Stimulated activated CD4-positive, alpha-beta T cell treated with anti-CD3 and anti-CD28 coated beads, Interleukin-1b, Interleukin-23, amount 100 ng/mL, for 24 hours (primary cell): ENCODE measurements at places on chromosomes 2 and 18.

- DNase-seq: no peak
These were observed 20.5 kb downstream of the PDIA6 start for GRCh38 chr2:10792001-10792634.

- DNase-seq: no peak
These were observed 73.8 kb downstream of the TANC1 start for GRCh38 chr2:159042115-159042850.

GRCh38 chr2:69685321-69686048 is 41.9 kb upstream of the AAK1 start:
- DNase-seq: no peak

DNA sequence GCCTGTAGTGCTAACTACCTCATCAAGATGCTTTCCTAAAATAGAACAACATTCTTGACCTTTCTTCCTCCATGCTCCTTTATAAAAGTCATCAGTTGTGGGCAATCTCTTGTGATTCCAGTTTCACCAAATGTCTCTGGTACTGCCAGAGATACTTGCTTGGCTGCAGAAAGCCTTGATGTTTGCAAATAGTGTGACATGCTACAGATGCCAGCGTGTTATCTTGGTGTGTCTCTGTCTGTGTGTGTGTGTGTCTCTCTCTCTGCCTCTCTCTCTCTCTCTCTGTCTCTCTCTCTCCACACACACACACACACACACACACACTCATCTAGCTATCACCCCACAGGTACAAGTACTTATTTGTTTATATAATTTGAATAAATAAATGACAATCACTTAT is 146.9 kb downstream of the CCDC102B start:
- no peak for DNase-seq

DNA sequence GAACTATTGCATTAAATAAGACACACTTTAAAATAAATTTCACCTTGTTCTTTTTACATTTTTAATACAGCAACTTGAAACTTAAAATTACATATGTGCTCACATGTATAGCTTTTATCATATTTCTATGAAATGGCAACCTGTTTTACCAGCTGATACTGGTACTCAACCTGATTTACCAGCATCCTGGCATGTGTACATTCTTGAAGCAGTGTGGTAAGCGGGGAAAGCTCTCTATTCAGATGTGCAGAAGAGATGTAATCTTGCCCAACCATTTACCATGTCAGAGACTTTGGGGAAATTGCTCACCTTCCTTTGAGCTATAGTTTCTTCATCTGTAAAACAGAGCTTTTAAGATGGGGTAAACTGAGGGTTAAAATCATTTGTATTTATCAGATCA is 133.2 kb downstream of the CCDC148 start:
- no peak for DNase-seq

DNA sequence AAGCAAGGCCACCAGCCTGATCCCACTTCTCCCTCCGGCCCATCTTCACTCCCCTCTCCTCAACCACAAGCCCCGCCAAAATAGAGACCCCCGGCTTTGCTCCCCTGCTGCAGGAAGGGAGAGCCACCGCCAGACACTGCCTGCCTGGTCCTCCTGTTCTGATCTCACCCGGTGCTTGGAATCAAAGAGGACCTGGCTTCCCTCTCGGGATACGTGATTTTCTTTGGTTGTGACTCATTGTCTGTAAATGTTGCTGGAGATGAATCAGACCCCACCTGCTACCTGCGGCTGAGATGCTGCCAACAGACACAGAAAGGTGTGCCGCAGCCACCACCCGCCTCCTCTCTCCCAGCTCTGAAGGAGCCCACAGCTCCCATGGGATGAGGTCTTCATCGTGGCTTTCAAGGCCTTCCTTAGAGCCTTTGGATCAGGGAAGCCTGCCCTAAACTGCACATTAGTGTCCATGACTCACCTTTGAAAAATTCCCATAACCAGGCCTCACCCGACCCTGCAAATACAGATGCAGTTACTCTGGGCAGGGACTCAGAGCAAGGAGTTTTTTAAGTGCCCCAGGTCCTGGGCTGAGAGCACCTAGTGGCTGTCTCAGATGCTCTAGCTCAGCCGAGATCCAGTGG is 79.4 kb upstream of the ZNF532 start:
- no peak for DNase-seq

GRCh38 chr2:20573620-20574422 is 77.1 kb downstream of the HS1BP3 start:
- DNase-seq: no peak

- no peak for DNase-seq
These were observed 417.6 kb upstream of the LINC00305 start for GRCh38 chr18:64566456-64566855.

DNA sequence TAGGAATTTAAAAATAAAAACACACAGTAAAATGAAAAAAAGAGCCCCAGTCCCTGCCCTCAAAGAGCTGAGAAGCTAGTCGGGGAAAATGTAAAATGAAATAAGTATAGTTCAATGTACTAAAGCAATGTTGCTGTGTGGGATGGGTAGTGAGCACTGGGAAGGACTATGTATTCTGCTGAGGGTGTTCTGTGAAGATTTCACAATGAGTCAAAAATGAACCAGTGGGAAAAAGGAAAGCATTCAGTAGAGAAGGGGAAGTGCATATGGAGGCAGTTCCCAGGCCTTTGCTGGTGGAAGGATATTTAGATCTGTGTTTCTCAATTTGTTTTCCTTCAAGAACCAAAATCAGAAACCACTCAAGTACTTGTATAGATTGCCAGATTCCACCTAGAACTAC is 1094.7 kb upstream of the KLHL29 start:
- DNase-seq: no peak

GRCh38 chr2:235414422-235414821 is 79.4 kb upstream of the AGAP1 start:
- DNase-seq: no peak

GRCh38 chr2:122101319-122101718 is 345.9 kb downstream of the TSN start:
- no peak for DNase-seq

- DNase-seq: no peak
These were observed 192.3 kb downstream of the PMAIP1 start for GRCh38 chr18:60092073-60092472.

- DNase-seq: no peak
These were observed at the start of gene CCDC178 for GRCh38 chr18:33440060-33441043. Gene CCDC178 (minus strand): TSS chr18:33440721. CDS start chr18:33412088, 28,633 bp downstream.

- DNase-seq: no peak
These were observed 7.4 kb upstream of the MAT2A start for GRCh38 chr2:85531589-85531988.

- no peak for DNase-seq
These were observed 63.3 kb upstream of the GALNT5 start for GRCh38 chr2:157194097-157194688.

- DNase-seq: no peak
These were observed 319.7 kb downstream of the SOX11 start for GRCh38 chr2:6011921-6012320.

GRCh38 chr18:57841568-57841967 is 38.5 kb upstream of the ATP8B1 start:
- no peak for DNase-seq

DNA sequence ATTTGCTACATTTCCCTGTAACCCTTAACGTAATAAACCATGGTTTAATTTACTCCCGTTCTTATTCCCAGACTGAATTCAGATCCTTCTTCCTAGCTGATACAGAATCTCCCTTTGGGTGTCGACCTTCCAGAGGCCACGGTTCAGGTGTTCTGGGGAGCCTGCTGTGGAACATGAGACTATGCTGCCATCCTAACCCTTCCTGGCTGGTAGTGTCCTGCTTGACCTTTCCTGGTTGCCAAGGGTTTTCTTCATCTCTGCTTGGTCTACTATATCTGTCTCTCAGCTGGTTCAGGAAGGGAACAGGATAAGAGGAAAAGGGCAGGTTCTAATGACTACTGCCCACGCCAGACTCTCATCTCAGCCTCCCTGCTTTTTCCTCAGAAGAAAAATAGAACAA is 36.5 kb downstream of the STAT1 start:
- DNase-seq: no peak

DNA sequence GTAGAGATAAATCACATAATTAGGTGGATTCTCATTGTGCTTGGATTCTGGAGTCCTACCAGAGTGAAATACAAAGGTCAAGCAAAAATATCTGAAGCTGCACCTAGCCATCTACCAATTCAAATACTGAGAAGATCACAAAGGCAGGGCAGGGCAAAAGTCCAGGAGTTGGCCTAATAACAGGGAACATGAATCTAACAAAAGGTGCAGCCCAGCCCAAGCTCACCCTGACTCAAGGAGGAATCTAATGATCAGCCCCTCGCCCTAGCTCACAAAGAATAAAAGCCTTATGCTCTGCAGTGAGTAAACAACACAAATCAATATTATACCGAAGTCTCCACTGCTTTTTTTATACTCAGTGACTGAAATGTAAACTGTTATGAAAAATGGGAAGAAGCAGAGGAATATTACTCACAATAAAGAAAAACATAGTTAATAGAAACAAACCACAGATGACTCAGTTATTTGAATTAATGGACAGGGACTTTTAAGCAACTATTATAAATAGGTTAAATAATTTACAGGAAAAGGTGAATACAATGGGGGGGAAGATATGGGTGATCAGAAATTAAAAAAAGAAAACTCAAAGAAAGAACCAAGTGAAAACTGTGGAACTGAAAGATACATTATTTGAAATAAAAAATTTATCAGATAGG is 49.5 kb downstream of the ANTXR1 start:
- DNase-seq: no peak

- DNase-seq: no peak
These were observed 33.9 kb downstream of the ZBTB7C start for GRCh38 chr18:48375150-48375800.

DNA sequence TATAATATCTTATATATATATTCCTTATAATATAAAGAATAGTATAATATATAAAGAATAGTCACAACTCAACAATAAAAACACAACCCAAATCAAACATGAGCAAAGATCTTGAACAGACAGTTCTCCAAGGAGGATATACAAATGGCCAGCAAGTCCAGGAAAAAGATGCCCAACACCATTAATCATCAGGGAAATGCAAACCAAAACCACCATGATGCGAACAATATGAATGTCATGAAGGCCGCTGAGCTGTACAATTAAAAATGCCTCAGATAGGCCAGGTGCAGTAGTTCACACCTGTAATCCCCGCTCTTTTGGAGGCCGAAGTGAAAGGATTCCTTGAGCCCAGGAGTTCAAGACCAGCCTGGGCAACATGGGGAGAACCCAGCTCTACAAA is 58.9 kb downstream of the SLC35F5 start:
- DNase-seq: no peak

DNA sequence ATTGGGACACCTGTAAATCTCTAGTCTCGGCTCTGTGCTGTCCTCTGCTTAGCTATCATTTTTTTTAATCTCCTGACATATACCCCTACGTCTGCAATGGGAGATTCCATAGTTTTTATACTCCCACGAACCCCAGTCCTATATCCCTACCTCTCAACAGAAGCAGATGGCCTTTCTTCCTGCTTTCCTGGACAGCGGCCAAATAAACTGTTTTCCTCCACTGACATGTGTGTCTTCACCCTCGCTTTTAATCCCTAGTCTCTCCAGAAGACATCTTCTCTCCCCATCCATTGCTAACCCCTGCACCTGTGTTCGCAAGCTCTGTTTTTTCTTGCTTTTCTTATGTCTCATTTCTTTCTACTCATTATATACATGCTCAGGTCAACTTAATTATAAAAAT is 395.4 kb downstream of the EPHA4 start:
- DNase-seq: no peak

- no peak for DNase-seq
These were observed 317.6 kb downstream of the GALR1 start for GRCh38 chr18:77567205-77567604.

GRCh38 chr2:43131890-43132682 is 94.3 kb downstream of the ZFP36L2 start:
- DNase-seq: no peak

DNA sequence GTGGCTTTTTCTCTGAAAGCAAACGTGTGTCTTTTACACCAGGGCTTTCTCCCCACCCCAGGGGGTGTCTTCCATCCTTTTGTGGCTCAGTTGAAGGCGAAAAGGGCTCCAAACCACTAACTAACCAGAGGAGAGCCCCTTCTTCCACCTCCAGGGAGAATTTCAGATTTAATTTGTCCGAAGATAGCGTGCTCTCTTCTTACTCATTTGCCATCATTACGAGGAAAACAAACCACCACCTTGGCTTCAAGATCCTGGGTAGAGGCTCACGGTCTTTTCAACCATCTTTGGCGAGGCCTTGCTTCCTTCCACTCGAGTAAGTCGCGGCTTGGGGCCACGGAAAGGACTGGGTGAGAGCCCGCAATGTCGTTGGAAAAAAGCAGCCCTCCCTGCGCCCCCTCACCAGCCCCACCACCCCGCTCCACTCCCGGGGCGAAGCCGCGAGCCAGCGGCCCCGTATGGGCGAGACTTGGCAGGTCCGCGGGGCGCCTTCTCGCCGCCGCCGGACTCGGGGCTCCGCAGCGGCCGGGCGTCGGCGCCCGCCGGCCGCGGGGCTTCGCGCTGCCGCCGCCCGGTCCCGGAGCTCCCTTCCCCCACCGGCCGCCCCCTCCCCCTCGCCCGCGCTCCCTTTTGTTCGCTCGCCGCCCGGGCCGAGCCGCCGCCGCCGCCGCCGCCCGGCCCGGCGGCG is 1.7 kb upstream of the ZNF532 start:
- DNase-seq: no peak

DNA sequence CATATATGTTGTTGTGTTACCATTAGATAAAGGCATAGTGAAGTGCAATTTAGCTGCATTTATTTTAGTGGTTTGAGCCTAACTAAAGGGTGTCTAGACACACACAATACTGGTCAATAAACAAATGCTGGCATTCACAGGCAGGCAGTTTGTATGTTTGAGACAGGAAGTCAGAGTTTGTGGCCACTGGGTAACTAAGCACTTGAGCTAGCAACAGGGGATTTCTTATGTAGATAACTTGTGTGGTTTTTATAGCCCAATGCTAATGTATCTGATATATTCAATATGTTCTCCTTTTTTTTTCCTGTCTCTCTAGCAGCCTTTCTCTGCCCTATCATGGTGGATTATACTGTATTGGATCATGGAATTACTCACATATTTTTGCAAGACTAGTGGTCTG is 38.1 kb downstream of the LRRTM4 start:
- DNase-seq: no peak

GRCh38 chr2:88221365-88221942 is 51.3 kb downstream of the THNSL2 start:
- DNase-seq: no peak

- no peak for DNase-seq
These were observed 283.5 kb upstream of the HDAC4 start for GRCh38 chr2:239684271-239684810.

GRCh38 chr2:159807183-159808031 is 9.4 kb upstream of the CD302 start:
- no peak for DNase-seq

GRCh38 chr18:51724790-51725721 is 527.6 kb upstream of the MEX3C start:
- DNase-seq: no peak

- DNase-seq: no peak
These were observed 16.1 kb downstream of the ST3GAL5 start for GRCh38 chr2:85872536-85873161.

GRCh38 chr2:158319269-158319668 is 137.3 kb downstream of the CCDC148 start:
- no peak for DNase-seq

DNA sequence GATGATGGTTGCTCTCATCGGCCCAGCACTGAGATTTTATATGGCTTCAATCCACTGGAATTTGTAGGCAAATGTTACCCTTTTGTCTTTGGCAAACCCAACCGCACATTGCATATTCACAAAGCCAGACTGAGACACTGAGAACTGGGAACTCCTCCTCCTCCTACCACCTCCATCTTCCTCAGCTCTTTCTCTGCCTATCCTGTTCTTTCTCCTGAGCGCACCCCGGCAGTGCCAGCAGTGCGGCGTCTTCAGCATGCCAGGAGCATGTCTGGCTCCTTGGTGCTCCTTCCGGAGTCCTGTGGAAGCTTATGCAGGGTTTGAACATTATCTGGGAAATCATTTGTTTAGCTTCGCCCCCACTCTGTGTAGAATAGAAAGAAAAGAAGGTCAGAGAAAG is 50.8 kb downstream of the TRIB2 start:
- DNase-seq: no peak
